NCI-H526 (cell line): ENCODE measurements at places on chromosomes 5 and 9.

DNA sequence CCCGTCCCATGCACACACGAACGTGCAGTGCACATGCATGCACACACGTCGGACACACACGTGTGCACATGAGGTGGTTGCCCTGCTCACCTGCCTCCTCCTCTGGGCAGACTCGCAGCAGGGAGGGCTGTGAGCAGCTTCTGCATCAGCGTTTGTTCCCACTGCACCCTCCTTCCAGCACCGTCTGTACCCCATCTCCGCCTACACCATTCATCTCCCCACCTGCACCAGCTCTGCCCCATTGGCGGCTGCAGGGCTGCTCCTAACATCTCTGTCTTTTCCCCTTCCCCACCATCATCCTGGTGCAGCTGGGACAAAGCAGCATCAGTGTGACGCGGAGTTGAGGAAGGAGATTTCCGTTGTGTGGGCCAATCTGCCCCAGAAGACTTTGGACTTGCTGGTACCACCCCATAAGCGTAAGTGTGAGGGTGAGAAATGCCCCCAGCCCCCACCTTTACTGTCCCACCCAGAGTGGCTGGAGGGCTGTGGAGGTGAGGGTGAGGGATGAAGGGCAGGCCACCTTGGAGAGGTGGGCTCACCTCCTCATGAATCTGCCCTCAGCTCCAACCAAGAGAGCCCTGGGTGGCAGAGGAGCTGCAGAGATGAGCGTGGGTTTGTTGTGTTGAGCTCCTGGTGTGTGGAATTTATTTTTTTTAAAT is 234.6 kb downstream of the CACNA1B start:
- DNase-seq, result no peak

- no peak for DNase-seq
Observed at GRCh38 chr9:5698004-5698403, 69.1 kb downstream of the RIC1 start.

- DNase-seq, result no peak
Observed at GRCh38 chr5:33010846-33011245, 299.7 kb downstream of the NPR3 start.

DNA sequence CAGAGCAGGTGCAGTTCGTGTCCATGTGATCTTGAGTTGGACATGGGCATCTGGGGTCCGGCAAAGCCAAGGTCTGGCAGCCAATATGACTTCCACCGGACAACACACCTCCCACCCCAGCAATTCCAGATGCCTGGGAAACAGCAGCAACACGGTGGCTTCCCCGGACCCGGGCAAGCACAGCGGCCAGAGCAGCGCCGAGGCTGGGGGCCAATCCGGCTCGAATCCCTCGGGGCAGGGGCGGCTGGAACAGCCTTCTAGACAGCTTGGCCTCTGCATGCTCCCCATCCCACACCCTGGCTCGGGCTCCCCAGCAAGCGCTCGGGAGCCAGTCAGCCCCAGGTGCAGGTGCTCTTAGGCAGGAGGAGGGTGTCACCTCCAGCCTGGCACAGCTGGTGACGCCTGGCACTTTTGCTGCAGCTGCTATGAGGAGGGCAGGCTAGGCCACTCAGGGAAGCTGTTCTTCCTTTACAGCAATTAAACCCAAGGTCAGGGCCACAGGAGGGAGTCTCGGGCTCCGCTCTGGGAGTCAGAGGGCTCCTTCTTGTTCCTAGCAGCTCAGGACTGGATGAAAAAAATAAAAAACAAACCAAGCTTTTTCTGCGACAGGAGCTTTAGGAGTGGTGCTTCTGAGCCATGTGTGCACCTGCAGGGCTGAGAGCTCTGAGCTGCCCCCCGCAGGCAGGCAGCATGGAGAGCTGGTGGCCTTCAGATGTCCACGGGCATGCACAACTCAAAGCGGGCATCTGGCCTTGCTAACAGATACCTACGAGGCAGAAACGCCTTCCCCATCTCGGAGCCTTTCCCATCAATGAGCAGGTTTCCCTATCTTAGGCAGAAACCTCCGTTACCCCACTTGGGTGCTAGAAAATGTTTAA is 28.2 kb downstream of the DBH start:
- no peak for DNase-seq

- no peak for DNase-seq
Observed at GRCh38 chr9:104941597-104941996, 13.6 kb upstream of the ABCA1 start.

DNA sequence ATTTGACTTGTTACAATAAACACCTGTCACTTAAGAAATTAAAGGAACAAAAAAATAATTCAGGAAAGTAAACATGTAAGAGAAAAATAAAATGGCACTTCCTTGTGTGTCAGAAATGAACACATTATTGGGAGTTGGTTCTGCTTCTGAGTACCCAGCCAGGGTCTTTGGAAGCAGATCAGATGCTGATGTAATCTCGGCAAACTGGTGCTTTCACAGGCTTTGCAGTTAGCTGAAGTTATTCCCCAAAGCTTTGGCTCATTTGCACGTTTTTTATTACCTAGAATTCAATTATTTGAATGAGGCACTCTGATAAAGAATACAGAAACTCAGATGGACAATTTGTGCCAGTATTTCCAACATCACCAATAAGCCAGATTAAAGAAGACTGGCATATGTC is 10.9 kb downstream of the CDH18 start:
- peak; percentile 43 for DNase-seq

- no peak for DNase-seq
Observed at GRCh38 chr5:109550077-109550476, 139.7 kb upstream of the MAN2A1 start.
